ENCODE measurements at places on chromosomes 3 and 15.
A peak's percentile ranks its signal among the peaks of the same experiment; 100 is the strongest.

GRCh38 chr3:181239441-181239840, 249.9 kb upstream of the DNAJC19 start:
- no peak for DNase-seq

- peak; percentile 22 for DNase-seq
These were observed 12.0 kb upstream of the FGD5 start for GRCh38 chr3:14806641-14807263.

GRCh38 chr3:150583028-150583427, 20.1 kb upstream of the SELENOT start:
- no peak for DNase-seq

DNA sequence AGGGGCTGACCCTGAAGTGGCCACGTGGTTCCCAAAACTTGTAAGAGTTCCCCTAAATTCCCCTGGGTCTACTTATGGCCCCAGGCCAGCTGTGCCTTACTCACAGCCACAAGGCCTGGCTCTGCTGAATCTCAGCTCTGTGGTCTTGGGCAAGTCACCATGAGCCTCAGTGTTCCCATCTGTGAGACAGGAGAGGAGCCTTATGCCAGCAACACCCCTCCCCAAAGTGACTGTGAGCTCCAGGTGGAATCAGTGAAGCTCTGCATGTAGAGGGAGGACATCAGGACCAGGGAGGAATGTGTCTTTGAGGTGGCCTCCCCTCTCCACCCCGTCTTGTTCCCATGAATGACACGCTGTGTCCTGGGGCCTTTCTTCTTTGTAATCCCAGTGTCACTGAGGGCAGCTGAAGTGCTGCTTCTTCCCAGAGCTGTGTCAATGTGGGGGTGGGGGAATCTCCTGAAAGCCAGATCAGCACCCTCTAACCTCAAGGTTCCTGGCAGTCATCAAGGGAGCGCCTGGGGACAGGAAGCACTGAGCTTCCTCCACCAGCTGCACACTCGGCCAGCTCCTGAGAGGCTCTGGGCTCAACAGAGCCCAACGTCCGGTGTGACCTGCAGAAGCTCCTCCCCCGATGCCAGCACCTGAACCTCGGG, 258.9 kb downstream of the UACA start:
- peak; percentile 45 for DNase-seq

DNA sequence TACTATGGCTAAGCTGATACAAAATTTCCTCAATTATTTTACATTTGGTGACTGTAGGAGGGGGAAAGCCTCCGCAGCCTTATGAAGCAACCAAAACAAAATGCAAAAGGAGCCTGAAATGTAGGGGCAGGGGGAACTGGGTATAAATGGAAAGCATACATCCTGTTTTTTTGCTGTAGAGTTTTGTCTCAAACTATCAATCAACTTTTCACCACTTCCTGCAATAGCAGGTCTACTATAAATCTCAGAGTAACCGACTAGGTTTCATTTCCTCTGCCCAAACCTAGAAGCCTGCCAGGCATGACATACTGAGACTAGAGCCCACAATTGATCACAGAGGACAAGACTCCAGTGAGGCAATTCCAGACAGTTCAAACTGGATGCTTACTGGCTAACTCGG, 91.3 kb downstream of the SHQ1 start:
- no peak for DNase-seq

DNA sequence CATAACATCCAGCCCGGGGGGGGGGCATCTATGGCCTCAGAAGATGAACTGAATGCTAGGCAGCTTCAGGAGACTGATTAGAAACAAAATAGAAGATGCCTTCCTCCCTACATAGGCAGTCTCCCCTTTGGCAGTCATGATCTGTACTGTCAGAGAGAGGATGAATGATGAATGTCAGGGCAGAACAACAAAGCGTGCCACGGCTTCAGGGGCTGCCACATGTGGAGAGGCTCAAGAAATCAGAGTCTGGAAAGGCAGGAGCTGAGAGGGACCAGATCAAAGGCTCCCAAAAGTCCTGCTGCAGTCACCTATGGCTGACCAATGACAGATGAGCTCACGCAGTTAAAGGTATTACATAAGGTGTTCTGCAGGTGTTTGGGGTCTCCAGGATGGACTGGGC, 180.4 kb downstream of the UACA start:
- no peak for DNase-seq

- DNase-seq: no peak
These were observed 1.6 kb upstream of the DNAH1 start for GRCh38 chr3:52314489-52314888.

- no peak for DNase-seq
These were observed 263.6 kb upstream of the GOLGA6L4 start for GRCh38 chr15:83971992-83972391.

DNA sequence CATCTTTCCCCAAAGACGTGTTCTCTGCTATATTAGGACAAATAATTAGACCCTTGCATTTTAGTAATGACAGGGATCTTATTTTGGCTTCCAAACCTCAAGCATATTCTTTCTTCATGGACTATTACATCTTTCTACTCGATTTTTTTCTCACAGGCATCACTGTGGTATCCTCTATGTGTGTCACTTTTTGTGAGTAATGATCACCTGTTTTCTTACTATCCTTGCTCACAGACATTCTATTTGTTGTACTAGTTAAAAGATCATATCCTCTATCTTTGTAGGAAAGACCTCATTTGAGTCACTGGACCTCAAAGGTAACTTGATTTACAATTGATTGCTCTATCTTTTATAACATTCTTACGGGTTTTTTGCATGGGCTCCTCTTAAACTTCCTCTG, 6.8 kb downstream of the C3orf80 start:
- no peak for DNase-seq

GRCh38 chr3:171285287-171285686, 174.9 kb downstream of the TNIK start:
- no peak for DNase-seq

DNA sequence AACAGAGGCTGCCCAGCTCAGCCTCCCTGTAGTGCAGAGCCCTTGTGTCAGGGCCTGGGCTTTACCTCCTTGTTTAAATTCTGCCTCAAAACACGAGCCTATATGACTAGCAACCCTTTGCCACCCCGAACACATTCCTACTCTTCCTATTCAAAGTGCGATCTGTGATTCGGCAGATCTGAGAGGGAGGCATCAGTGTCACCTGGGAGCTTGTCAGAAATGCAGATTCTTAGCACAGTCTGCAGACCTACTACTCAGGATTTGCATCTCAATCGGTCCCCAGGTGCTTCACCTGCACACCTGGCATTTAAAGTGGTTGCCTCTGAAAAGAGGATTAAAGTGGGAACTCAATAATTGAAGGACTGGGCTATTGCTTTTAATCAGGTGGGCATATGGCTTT, 273.2 kb upstream of the TOPAZ1 start:
- DNase-seq: no peak

- no peak for DNase-seq
These were observed 9.1 kb upstream of the RASGRF1 start for GRCh38 chr15:79099692-79100091.

- DNase-seq: peak; percentile 65
These were observed 564.0 kb upstream of the TGFBR2 start for GRCh38 chr3:30042274-30042859.

DNA sequence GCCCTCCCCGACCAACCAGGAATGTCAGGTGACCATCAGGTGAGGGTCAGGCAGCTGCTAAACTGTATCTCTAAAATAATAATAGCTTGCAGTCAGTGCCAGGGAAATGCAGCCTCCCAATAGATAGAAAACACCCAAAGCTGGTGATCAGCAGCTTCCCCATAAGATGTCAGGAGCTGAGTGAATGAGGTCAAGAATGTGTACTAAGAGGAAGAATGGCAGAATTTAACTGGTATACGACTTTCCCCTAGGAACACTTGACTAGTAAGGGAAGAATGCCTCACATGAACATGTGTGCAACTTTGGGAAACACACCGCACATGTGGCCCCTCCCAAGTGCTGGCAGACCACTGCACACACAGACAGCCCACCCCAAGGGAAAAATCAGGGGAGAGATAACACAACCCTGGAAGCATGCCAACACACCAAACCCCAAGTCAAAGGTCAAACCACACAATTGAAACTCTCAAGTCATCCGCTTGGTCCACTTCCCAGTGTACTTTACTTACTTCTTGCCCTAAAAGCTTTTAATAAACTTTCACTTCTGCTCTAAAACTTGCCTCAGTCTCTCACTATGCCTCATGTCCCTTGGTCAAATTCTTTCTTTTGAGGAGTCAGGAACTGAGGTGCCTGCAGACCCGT, 806.5 kb downstream of the OTOL1 start:
- DNase-seq: no peak

DNA sequence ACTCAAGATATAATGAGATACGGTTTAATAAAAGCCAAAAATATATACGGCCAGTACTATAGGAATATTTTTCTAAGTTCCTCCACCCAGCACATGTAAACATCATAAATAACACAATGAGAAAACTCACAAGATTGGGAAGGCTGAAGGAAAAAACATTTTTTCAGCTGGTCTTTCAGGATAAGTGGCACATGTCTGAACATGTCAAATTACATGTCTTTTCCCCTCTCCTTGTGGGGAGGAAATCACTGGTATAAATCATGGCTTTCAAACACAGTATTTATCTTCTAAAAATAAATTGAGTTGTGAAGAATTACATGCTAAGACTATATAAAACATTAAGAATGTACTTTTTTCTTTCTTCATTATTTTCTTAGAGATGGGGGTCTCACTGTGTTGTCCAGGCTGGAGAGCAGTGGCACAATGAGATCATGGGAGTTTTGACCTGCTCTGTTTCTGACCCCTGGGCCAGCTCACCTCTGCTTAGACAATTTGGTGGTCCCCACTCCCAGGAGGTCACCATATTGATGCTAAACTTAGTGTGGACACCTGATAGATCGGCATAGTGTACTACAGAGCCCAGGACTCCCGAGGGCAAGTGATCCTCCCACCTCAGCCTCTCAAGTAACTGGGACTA, 32.8 kb downstream of the ETV5 start:
- DNase-seq: no peak
